Stimulated activated CD4-positive, alpha-beta T cell treated with anti-CD3 and anti-CD28 coated beads, Interleukin-12 subunit alpha, Interleukin-12 subunit beta, amount 100 ng/mL, for 48 hours (primary cell): ENCODE measurements at places on chromosomes 6 and 20.

- no peak for DNase-seq
Observed at GRCh38 chr6:133610227-133610840, 278.6 kb upstream of the TCF21 start.

- DNase-seq: no peak
Observed at GRCh38 chr6:2969549-2969948, 1.8 kb downstream of the SERPINB6 start.

- no peak for DNase-seq
Observed at GRCh38 chr6:156934069-156934460, 156.9 kb downstream of the ARID1B start.

DNA sequence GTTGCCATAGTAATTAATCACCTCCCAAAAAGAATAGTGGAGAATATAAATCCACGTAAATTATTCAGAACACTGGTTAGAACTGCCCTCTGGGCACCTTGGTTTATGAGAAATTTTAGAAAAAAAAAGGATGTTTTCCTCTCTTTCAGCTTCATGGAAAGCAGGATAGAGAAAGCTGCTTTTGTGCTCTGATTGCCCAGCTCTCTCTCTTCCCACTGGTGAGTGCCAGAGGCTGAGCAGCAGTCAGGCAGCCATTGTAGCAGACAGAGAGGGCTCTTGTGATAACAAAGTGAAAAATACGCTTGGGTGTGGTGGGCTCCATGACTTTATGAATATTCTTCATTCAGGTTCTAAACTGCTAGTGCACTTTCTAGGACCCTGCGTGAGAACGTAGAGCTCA lies 26.4 kb downstream of the SLC35F1 start:
- no peak for DNase-seq

- DNase-seq: no peak
Observed at GRCh38 chr6:46760925-46761324, 14.2 kb downstream of the ANKRD66 start.
